ENCODE measurements at places on chromosomes 4 and X.

DNA sequence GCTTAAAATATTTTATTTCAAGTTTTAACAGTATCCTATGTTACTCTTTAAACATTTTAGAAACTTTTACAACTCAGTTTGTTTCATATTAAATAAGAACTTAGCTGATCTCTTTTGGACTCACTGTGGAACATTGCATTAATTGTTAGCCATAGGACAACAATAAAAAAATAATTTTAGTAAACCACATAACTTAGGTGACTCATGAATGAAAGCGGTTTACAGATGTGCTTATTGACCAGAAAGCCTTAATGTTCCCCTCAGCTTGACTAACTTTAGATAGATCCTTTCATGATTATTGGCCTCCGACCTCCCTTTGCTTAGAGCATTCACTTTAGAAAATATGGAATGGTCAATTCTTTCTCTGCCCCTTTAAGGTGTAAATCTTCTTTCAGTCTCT lies 783.5 kb upstream of the MAGEB2 start:
- no peak for DNase-seq

- no peak for DNase-seq
These were observed 50.8 kb downstream of the ANAPC10 start for GRCh38 chr4:145047151-145047550.

DNA sequence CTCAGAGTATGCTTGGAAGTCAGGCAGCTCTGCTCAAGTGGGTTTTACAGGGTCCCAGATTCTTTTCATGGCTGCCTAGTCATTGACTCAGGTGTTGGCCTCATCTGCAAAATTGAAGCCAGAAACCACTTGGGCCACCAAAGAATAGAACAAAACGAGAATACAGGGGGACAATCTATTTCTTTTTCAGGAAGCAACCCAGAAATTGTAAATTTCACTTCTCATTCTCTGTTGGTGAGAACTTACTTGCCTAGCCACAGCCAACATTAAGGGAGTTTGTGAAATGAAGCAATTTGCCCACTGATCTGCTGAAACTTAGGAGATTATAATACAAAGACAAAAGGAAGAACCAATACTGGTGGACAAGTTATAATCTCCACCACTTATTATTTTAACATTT lies 8.6 kb upstream of the TKTL2 start:
- no peak for DNase-seq

GRCh38 chr4:2619459-2619858 lies 83.0 kb downstream of the FAM193A start:
- DNase-seq, result no peak

DNA sequence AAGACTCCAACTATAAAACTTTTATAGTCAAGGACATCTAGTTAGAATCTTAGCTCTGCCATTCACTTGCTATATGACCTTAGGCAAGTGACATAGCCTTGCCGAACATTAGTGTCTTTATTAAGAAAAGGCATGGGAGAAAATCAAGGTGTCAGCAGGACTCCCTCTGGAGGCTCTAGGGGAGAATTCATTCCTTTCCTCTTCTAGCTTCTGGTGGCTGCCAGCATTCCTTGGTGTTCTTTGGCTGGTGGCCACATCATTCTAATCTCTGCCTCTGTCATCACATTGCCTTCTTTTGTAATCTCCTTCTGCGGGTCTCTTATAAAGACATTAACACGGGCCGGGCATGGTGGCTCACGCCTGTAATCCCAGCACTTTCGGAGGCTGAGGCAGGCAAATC lies 99.8 kb downstream of the PPP1R2C start:
- no peak for DNase-seq

DNA sequence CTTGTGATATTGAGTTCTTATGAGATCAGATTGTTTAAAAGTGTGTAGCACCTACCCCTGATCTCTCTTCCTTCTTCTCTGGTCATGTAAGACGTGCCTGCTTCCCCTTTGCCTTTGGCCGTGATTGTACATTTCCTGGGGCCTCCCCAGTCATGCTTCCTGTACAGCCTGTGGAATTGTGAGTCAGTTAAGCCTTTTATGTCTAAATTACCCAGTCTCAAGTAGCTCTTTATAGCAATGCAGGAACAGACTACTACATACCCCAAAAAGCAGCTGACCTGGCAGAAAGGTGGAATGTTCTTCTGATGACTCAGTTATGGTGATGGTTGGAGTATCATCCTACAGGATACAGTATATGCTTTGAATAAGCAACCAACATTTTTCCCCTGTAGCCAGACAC lies 11.4 kb upstream of the MCUB start:
- no peak for DNase-seq

Measured in stimulated activated CD4-positive, alpha-beta T cell treated with anti-CD3 and anti-CD28 coated beads, Interleukin-1b, Interleukin-23, amount 100 ng/mL, for 4 hours (primary cell).